ENCODE measurements at places on chromosomes 6 and 20.

DNA sequence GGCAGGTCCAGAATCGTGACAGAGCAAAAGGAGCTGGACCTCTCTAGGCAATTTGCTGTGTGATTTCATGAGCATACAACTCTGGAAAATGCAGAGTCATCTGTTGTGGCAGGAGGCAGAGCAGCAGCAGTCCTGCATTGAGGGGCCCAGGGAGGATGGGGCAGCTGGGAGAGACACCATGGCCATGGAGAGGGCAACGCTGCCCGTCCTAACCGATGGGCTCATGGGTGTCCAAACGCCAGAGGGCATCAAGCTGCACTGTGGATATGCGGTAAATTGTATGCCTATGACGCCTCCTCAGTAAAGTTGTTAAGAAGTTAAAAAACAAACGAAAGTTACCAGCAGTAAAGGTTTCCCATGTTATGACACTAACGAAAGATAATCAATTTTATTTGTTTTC is 42.2 kb upstream of the DACT2 start:
- DNase-seq: no peak

DNA sequence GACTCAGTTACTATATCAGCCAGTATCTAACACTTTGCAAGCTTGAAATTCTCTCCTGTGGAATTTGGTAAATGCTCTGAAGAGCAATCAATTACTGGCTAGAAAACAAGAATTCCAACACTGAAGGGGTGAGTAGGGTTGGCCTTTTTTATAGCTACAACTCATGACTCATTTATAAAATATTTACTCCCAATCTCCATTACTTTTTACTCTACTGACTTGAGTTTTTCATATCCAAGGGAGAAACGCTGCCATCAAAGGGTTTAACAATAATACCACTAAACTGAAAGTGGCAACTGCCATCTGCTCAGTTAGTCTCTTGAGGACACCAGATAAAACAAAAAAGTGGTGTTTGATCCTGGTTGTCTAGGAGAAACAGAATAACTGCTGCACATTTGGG is 203.1 kb downstream of the UBE3D start:
- DNase-seq: no peak

- DNase-seq: no peak
Measured at GRCh38 chr6:147173675-147174308, 30.4 kb upstream of the STXBP5 start.

GRCh38 chr6:158848490-158848895 is 29.3 kb upstream of the EZR start:
- DNase-seq: no peak

- DNase-seq: no peak
Measured at GRCh38 chr6:53154794-53155193, 6.2 kb upstream of the GCM1 start.

GRCh38 chr6:101395345-101395744 is 1.8 kb downstream of the GRIK2 start:
- no peak for DNase-seq

GRCh38 chr6:25928562-25929324 is 1.7 kb downstream of the SLC17A2 start:
- no peak for DNase-seq

GRCh38 chr6:56958481-56958880 is 3.6 kb downstream of the BEND6 start:
- no peak for DNase-seq

- peak; percentile 70 for DNase-seq
Measured at GRCh38 chr6:170101281-170102035, 189.4 kb downstream of the DLL1 start.

DNA sequence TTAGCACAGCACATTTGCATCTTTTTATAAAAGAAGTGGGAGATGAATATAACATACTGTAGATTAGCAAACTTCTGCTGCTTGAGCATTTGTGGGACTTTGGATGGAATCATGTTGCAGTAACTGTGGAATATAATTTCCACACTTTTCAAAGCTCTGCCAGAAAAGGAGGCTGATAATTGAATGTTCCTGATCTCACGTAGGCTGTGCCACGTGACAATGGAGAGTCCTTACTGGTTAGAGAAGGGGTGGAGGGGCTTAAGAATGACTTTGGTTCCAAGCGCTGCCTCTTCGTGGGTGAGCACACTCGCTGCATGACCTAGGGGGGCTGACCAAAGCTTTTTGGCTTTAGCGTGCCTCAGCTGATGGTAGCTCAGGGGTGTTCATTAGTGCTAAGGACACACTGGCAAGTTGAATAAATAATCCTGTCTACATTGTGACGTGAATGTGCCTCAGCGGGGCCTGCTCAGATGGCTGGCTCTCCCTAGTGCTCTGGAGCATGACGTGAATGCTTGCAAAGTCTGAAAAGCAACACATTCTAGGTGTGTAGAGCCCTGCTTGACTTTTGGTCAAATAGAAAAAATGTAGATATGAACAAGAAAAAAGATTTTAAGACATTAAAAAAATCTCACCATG is 15.0 kb downstream of the WRNIP1 start:
- no peak for DNase-seq

DNA sequence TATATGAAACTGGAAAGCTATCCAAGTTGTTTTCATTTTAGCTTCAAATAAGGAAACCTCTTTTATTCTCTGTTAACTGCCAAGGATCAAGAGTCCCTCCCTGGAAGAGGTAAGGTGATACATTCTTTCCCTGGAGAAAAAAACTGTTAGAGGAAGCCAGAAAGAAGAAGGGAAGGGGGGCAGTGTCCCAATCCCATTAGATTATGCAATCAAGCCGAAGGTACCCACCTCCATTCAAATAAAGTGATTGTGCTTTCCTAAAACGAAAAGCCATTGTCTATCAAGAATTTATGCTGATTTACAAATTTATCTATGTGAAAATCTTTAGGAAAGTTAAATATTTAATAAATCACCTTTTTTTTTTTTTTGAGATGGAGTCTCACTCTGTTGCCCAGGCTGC is 9.5 kb upstream of the UQCC1 start:
- DNase-seq: no peak

DNA sequence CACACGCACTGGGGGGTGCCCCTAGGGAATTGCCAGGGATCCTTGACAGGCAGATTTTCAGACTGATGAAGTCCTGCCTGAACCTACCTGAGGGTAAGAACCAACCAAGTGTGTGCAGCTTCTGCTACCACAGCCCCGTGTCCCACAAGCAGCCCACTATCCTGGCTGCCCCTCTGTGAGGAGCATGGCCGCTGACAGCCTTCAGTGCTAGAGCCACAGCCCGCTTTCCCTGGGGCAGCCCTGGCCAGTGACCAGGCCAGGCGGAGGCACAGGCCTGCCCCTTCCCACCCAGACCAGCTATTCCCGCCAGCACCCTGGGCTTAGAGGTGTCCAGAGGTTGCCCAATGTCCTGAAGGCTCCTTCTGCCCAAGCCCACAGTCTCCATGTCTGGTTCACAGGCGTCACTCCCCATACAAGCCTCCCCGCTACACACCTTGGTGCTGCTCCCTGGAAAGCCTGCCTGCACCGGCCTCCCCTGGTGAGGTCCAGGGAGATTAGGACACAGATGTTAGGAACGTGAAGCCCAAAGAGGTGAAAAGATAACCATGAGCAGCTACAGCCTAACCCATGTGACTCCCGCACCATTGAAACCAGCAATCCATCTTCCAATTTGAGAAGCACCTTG is 207.0 kb downstream of the SYNDIG1 start:
- no peak for DNase-seq

DNA sequence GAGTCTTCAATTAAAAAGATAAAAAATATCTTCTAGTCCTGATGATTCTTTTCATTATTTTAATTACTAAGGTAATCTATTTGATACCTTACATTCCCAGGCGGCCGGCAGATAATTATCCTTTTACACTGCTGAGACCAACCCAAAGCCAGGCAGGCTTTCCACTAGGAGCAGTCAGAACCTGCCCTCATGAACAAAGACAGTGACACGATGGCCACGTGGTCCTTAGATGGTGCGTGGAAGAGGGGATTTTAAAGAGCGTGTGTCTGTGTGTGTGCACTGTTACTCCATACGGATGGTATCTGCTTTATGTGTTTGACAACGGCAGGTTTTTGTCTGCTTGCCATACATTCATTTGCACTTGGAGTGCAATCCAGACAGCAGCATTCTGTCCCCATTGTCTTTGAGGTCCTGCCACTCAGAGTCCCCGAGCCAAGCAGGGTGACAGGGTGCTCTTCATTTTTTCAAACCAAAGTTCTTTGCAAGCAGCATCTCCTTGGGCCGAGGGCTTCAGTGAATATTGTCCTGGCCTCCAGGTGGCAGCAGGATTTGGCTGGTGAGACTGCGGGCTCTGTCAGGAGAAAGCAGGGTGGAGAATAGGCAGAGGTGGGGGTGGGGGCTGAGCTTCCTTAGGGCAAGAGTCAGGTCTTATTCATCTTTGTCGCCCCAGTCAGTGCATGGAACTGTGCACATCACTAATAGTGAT is 260.5 kb downstream of the NRN1 start:
- DNase-seq: no peak

DNA sequence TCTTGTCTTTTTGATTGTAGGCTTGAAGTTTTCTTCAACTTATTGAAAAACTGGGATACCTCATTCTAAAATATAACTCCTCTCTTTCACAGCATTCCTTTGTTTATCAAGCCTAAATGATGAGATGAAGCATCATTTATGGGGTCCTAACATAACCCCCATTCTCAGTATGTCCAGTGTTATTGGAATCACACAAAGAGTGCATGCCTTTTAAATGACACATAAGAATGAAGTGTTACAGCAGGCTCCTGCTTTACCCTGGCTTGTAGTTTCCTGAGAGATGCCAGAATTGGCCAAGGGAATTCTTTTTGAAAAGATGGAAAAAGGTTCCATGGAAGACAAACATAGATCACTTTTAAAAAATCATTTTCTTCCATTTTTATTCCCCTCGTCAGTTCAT is 502.4 kb downstream of the BCKDHB start:
- DNase-seq: no peak

DNA sequence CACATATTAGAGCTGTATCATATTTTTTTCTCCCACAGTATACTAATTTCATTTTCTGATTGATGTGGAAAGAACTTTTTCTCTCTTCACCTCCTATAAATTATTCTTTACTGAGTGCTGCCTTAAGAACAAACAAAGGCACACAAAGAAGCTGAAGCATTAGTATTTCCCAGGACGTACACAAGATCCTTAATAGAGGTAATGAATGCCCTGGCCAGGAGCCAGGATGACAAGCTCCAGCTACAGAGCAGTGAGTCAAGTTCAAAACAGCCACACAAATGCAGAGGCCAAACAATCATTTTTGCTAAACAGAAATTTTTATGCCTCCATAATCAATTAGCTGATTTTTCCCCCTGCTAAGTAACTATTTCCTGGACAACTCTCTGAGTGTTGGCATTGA is 639.6 kb downstream of the EPHA7 start:
- DNase-seq: no peak

- DNase-seq: peak; percentile 96
Measured at GRCh38 chr6:169452117-169452868, 198.6 kb upstream of the THBS2 start.

DNA sequence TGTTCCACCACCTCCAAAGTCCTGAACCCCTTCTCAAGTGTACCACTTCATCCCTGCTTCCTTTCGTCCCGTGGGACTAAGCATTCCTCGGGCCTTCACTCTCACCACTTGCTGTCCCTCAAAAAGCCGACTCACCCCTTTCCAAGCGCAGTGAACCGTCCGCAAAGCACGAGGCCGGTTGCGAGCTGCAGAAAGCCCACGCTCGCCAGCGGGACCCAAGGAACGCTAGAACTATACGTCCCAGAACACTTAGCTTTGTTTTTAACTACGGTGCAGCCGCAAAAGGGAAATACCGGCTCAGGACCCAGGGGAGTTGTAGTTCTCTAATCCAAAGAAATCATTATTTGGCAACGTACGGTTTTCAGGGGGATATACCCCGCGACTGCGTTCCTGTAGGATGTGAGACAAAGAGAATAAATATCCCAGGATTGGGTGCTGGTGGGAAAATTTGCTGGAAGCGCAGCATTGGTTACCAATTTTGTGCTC is 416 bp upstream of the POLR1H start:
- peak; percentile 85 for DNase-seq

- DNase-seq: peak; percentile 56
Measured at GRCh38 chr6:170173335-170173881, 117.5 kb downstream of the DLL1 start.

GRCh38 chr20:21325296-21325695 is 22.2 kb downstream of the XRN2 start:
- no peak for DNase-seq

GRCh38 chr6:37538107-37538506 is 38.4 kb upstream of the CCDC167 start:
- no peak for DNase-seq

- DNase-seq: no peak
Measured at GRCh38 chr20:63519668-63520503, 679 bp upstream of the PPDPF start.

- no peak for DNase-seq
Measured at GRCh38 chr6:110877569-110877968, 3.0 kb downstream of the AMD1 start.

DNA sequence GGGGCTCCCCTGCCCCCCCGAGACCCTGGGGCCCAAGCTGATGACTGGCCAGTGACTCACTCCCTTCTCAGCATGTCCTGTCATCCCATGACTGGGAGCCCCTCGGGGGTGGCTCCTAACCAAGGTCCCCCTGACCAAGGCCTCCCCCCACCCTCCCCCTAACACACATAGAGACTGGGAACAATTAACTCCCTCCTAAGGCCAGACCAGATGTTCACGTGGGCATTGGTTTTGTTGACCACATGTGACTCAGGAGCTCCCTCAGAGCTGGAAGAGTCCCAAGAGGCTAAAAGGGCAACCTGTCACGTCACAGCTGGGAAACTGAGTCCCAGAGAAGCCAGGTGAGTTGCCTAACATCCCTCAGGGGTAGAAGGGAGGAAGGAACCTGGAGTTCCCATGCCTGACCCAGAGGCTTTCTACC is 10.6 kb upstream of the CCN5 start:
- no peak for DNase-seq

GRCh38 chr6:151440498-151440897 is 11.4 kb downstream of the RMND1 start:
- no peak for DNase-seq

- DNase-seq: no peak
Measured at GRCh38 chr6:42269553-42269952, 51.9 kb upstream of the MRPS10 start.

- no peak for DNase-seq
Measured at GRCh38 chr6:129195643-129196042, 312.7 kb downstream of the LAMA2 start.

DNA sequence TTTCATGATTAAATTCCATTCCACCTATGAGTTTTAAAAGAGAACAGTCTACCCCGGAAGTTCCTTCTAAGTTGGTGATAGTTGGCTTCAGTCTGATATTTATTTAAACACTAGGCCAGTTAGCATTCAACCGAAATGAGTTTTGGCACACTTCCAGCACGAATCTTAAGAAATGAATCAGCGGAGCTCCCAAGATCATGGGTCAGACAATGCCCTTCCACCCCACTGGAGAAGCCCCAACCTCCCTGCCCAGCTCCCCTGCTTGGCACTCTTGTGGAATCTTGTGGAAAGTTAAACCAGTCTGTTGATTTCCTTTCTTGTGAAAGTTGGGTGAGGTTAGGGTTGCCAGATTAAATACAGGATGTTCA is 64.3 kb downstream of the MKKS start:
- DNase-seq: no peak
